ENCODE measurements at places on chromosomes 1 and 21.

DNA sequence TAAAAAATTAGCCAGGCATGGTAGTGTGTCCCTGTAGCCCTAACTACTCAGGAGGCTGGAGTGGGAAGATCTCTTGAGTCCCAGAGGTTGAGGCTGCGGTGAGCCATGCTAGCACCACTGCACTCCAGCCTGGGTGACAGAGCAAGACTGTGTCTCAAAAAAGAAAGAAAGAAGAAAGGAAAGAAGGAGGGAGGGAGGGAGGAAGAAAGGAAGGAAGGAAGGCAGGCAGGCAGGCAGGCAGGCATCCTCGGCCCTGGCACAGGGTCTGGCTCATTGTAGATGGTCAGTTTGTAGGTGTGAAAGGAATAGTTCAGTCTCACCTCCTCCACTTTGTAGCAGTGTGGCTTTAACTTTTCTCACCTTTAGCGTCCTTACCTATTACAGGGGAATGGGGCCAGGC, 25.0 kb downstream of the NAV1 start:
- no peak for DNase-seq

- DNase-seq, result no peak
Measured at GRCh38 chr21:37389456-37389855, 22.9 kb downstream of the DYRK1A start.

DNA sequence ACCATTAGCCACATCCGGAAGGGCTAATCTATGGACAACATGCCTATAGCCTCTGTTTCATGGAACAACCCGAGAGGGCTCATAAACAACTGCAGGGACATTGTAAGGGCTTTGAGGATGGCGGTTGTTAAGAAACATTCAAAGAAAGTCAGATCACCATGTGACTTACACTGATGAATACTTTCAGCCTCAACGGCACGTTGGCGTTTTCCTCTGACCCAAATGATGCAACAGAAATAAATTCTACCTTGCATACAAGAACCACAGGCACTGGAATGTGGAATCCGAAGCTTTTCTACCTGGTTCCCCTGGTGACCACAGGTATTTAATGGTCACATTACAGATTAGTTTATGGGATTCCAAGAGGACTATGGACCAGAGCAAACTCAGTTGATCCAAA, 107.0 kb downstream of the CLIC6 start:
- DNase-seq, result no peak

DNA sequence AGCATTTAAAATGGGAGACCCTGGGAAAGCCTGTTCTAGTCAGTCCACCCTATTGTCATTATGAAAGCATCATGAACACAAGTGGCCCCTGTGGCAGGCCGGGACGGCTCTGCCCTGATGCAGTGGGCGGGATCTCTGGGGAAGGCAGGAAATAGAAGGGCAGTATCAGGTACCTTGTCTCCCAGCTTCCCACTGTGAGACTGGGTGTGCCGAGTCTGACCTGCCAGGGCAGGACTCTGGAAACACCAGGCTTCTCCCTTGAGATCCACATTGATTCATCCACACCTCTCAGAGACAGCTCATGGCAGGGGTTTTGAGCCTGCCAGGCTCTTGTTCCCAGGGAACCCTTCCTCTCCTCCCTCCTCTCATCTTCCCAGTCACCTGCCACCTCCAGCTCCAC, 24.5 kb upstream of the GNPAT start:
- DNase-seq, result no peak

GRCh38 chr1:172547071-172547470, 14.1 kb downstream of the SUCO start:
- DNase-seq, result no peak

- DNase-seq, result no peak
Measured at GRCh38 chr1:115337633-115338456, at the start of gene NGF. Gene NGF (minus strand): TSS chr1:115338249. CDS start chr1:115286795, 51,454 bp downstream.

DNA sequence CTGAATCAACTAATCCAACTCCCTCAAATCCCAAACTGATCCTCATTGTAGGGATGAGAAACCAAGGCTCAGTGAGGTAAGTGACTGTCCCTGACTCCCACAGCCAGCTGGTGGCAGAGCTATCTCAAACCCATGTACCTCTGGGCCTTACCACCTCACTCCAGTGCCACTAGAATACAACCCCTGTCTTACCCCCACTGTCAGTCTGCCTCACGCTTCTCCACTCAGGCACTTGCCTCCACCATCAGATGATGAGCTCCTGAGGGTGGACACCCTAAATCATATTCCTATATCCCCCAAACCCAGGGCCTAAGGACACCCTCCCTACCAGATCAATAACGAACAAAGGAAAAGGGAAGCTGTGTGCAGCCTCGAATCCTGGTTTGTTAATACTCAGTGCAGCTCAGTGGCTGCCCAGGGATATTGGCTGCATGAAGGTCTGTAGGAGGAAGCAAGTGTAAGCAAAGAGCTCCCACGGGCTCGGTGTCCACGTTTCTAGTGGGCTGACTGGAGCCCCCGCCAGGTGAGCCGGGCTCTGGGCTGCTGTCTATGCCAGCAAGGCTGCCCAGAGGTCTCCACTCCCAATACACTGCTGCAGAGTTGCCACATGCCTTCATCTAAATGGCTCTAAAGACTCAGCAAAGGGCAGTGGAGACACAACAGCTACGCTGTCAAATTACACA, 533.4 kb downstream of the MATN1 start:
- DNase-seq, result peak; percentile 16

DNA sequence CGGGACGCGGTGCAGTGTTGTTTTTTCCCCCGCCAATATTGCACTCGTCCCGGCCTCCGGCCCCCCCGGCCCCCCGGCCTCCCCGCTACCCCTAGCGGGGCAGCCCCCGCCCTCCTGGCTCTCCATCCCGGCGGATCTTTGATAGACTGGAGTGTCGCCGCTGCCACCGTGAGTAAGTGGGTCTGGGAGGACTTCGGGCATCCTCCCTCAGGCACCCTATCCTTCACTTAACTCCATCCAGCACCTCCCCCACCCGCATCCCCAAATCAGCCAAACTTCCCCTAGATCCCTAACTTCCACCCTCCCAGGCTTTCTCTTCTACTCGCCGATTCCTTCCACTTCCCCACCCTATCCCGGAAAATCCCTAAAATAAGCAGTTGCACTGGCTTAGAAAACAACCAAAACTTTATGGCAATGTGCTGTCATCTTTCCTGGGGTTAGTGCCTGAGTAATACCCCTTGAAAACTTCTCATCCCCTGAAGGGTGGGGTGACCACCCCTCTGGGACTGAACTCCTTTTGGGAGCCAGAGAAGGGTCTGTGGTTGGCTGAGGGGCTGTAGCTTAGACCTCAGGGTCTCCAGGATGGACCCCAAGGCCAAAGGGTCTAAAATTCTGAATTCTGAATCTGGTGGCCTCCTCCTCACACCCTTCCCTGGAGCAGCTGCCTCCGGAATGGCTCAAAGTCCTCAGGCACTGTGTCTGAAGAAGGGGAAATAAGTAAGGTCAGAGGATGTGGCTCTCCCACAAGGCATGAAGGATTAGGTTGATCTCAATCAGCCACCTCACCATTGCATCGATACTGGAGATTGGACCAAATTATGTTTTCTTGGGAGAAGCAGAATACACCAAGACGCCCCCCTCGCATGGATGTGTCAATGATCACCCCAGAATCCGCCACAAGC, 12.2 kb downstream of the THBS3 start:
- no peak for DNase-seq

GRCh38 chr1:19918057-19918456, 5.4 kb downstream of the PLA2G2E start:
- DNase-seq, result peak; percentile 79

DNA sequence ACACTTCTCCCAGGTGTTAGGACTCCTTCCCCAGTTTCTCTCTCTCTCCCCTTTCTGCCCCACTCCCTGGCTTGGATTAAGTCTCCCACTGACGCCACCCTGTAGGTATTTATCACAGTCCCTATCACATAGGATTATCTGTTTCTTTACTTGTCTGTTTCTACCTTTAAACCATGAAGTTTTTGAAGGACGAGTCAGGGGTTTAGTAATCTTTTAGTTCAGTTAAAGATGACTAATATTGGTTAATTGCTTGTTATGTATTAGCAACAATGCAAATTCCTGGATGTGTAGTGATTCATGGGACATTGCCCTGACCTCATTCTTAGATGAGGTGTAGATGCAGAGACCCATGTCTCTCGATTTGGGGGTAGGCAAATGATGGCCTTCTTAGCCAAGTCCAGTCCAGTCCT, 6.4 kb downstream of the LAMC1 start:
- no peak for DNase-seq

GRCh38 chr1:53254011-53254640, 15.8 kb upstream of the MAGOH start:
- no peak for DNase-seq

GRCh38 chr21:32469628-32470027, 57.1 kb downstream of the EVA1C start:
- DNase-seq, result no peak

GRCh38 chr21:28516991-28517592, 475.6 kb downstream of the LTN1 start:
- peak; percentile 52 for DNase-seq

GRCh38 chr21:44742418-44743153, 31.2 kb upstream of the TSPEAR start:
- no peak for DNase-seq

DNA sequence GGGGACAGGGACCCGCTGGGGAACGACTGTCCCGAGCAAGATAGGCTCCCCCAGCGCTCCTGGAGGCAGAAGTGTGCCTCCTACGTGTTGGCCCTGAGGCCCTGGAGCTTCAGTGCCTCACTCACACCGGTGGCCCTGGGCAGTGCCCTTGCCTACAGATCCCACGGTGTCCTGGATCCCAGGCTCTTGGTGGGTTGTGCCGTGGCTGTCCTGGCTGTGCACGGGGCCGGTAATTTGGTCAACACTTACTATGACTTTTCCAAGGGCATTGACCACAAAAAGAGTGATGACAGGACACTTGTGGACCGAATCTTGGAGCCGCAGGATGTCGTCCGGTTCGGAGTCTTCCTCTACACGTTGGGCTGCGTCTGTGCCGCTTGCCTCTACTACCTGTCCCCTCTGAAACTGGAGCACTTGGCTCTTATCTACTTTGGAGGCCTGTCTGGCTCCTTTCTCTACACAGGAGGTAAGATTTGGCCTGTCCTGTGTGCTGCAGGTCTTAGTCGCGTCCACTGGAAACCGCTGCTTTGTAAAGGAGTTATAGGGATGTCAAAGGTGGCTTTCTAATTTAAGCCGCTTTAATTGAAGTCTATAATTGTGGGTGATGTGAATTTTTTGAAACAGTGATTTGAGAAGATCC, 717 bp downstream of the UBIAD1 start:
- no peak for DNase-seq

- DNase-seq, result no peak
Measured at GRCh38 chr1:61330018-61330417, 247.7 kb downstream of the NFIA start.

GRCh38 chr21:34916446-34916845, 132.7 kb downstream of the RUNX1 start:
- no peak for DNase-seq

DNA sequence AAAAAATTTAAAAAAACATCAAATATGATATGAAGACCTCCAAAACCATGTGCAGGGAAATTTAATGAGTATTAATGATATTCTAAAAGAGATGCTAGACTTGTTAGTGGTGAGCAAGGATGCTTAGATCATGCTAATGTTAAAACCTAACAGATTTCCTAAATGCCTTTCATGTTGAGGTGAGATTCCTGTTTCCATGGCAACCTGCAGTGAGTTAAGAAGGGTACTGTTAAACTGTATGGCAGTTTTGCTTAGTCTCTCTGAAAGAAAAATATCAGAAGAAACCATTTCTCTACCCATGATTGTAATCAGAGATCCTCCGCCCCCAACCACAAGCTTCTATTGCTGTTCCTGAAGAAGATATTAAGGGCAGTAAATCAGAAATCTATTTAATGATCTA, 321.6 kb upstream of the LRRC7 start:
- no peak for DNase-seq

Data from liver (tissue), 10 donors.